ENCODE measurements at places on chromosomes 12 and 14. TPM values are rescaled to one million over a fixed set of nuclear protein-coding genes. Genes with fewer than 3 reads are reported as not detected.

DNA sequence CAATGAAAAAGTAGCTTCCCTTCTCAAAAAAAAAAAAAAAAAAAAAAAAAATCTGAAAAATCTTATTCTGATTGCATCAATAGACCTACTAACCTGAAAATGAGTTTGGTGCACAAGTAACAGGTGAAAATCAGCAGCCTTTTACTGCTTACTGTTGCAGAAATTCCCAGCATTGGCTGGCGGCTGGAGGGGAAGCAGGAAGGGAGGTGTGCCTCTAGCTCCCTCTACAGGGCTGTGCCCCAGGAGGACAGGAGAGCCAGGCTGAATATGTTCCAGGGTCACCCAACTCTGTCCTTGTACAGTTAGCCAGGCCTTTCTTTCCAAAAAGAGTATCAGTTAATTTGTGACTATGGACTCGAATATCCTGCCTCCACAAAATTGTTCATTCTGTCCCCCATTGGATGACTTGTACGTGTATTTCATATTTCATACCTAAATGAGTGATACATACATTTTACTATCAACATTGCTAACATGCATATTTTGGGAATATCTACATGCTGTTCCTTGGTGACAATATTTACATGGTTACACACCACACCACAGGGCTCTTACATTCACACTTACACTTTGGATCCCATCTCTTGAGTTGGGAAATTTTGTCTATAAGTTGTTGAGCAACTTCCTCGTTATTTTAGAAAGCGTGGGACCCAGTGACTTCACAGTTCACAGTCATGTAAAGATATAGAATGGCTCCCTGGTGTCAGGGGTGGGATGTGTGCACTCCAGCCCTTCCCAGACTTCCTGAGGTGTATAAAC, 124.8 kb downstream of the SAMD4A start:
- no peak overlapping the region for H3K27ac ChIP-seq
- no peak overlapping the region for H3K4me3 ChIP-seq
- no peak for DNase-seq
- H3K27me3 ChIP-seq = no peaks in the 10 kb centered on the region

DNA sequence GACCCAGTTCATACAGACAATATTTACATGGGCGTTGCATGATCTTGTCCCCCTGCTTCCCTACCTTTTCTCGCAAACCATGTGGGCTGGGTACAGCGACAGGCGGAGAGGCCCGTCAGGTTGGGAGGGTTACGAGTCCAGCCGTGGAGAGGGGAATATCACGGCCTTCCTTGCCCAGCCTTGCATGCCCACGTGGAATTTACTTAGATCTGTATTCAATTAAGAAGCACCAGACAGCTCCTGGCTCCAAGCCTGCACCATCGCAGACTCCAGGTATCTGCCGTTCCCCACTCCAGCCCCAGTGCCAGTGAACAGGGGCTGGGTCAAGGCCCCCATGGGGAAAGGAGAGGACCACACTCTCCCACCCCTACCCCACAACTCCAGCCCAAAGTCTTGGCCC, 29.8 kb downstream of the BCL11B start:
- no peak overlapping the region for H3K27ac ChIP-seq
- no peak overlapping the region for H3K4me3 ChIP-seq
- no peak for DNase-seq
- H3K4me1 ChIP-seq = no peaks in the 10 kb centered on the region
- no peaks in the 10 kb centered on the region for H3K36me3 ChIP-seq

GRCh38 chr12:122031342-122032216, 9.9 kb downstream of the BCL7A start:
- no peak overlapping the region for H3K4me3 ChIP-seq
- peaks cover 33% of the 10 kb centered on the region for H3K4me1 ChIP-seq
- no peak for DNase-seq
- H3K27ac ChIP-seq = no peak overlapping the region
- 0 out of 2 replicates have a peak, but pooled peaks cover 3% of the 10 kb centered on the region for H3K27me3 ChIP-seq
- H3K36me3 ChIP-seq = no peaks in the 10 kb centered on the region

GRCh38 chr12:121511916-121512315, 68.9 kb downstream of the KDM2B start:
- no peaks in the 10 kb centered on the region for H3K27me3 ChIP-seq
- DNase-seq = no peak
- H3K4me3 ChIP-seq = no peak overlapping the region
- H3K4me1 ChIP-seq = peaks cover 11% of the 10 kb centered on the region

- H3K4me1 ChIP-seq = no peaks in the 10 kb centered on the region
- no peak overlapping the region for H3K4me3 ChIP-seq
- DNase-seq = no peak
- H3K36me3 ChIP-seq = no peaks in the 10 kb centered on the region
- H3K27ac ChIP-seq = no peak overlapping the region
Measured at GRCh38 chr12:105956662-105957457, 181.9 kb downstream of the NUAK1 start.

DNA sequence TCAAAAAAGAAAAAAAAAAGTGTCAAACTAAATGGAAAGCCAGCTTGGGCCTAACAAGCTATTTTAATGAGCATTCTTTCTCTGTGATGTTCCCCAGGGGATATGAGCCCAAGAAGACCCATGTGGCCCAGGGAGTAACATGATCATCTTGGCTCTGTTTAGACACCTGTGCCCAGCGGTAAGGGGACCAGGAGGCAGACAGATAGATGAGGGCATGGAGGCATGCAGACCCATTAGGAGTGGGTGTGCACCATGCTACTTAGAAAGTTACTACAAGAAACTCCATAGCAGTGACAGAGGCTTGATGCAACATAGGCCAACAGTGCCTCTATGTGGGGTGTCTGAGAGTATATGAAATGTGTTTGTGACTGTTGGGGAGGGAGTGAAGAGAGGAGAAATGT, 3.1 kb upstream of the CREBL2 start:
- no peaks in the 10 kb centered on the region for H3K36me3 ChIP-seq
- no peaks in the 10 kb centered on the region for H3K27me3 ChIP-seq
- H3K4me1 ChIP-seq = peaks cover 23% of the 10 kb centered on the region
- H3K27ac ChIP-seq = no peak overlapping the region
- H3K4me3 ChIP-seq = no peak overlapping the region

DNA sequence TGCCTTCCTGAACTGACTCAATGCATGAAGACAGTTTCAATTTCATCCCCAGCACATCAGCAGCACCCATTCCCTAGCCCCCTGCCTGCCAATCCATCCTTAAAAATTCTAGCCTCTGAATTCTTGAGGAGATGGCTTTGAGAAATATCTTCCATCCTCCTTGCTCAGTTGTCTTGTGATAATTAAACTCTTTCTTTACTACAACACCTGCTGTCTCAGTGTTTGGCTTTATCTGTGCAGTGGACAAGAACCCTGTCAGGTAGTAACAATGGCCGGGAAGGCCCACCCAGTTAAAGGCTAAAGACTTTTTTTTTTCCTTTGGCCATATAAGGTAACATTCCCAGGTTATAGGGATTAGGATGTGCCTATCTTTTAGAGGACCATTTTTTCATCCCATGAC, 114.4 kb upstream of the NAP1L1 start:
- H3K27ac ChIP-seq = no peak overlapping the region
- H3K4me3 ChIP-seq = no peak overlapping the region
- H3K27me3 ChIP-seq = no peaks in the 10 kb centered on the region
- DNase-seq = no peak
- no peaks in the 10 kb centered on the region for H3K4me1 ChIP-seq

- peaks cover 7% of the 10 kb centered on the region for H3K4me1 ChIP-seq
- H3K36me3 ChIP-seq = no peaks in the 10 kb centered on the region
- no peak overlapping the region for H3K4me3 ChIP-seq
- DNase-seq = no peak
- no peak overlapping the region for H3K27ac ChIP-seq
Measured at GRCh38 chr12:24379861-24380521, 430.5 kb upstream of the SOX5 start.

GRCh38 chr14:83867566-83868225, 1662.2 kb upstream of the FLRT2 start:
- no peaks in the 10 kb centered on the region for H3K4me1 ChIP-seq
- no peaks in the 10 kb centered on the region for H3K27me3 ChIP-seq
- no peaks in the 10 kb centered on the region for H3K36me3 ChIP-seq
- no peak overlapping the region for H3K4me3 ChIP-seq
- H3K27ac ChIP-seq = no peak overlapping the region

GRCh38 chr12:100927826-100928225, 133.2 kb downstream of the ANO4 start:
- H3K27ac ChIP-seq = no peak overlapping the region
- no peaks in the 10 kb centered on the region for H3K27me3 ChIP-seq
- no peaks in the 10 kb centered on the region for H3K4me1 ChIP-seq
- no peak for DNase-seq
- no peak overlapping the region for H3K4me3 ChIP-seq

- no peak for DNase-seq
- no peaks in the 10 kb centered on the region for H3K27me3 ChIP-seq
- no peaks in the 10 kb centered on the region for H3K4me1 ChIP-seq
- H3K36me3 ChIP-seq = no peaks in the 10 kb centered on the region
Measured at GRCh38 chr12:46773586-46774321, 52.0 kb downstream of the SLC38A4 start.

DNA sequence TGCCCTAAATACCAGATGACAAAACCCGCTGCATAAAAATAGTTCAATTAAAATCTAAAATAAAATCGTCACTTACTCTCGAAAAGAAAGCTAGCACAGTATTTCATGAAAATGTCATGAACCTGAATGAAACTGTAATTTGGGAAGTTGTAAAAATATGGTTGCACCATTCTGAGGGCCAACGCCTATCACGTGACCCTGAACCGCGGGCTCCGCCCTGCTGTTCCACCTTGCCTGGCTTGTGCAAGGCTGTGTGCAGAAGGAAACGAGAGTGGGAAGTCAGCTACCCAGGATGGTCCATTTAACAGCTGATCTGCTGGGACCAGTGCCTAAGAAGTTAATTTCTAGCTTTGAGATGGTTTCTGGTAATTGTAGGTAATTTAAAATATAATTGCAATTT, 91.7 kb upstream of the BMP4 start:
- no peaks in the 10 kb centered on the region for H3K27me3 ChIP-seq
- no peak for DNase-seq
- no peaks in the 10 kb centered on the region for H3K4me1 ChIP-seq
- H3K27ac ChIP-seq = no peak overlapping the region

DNA sequence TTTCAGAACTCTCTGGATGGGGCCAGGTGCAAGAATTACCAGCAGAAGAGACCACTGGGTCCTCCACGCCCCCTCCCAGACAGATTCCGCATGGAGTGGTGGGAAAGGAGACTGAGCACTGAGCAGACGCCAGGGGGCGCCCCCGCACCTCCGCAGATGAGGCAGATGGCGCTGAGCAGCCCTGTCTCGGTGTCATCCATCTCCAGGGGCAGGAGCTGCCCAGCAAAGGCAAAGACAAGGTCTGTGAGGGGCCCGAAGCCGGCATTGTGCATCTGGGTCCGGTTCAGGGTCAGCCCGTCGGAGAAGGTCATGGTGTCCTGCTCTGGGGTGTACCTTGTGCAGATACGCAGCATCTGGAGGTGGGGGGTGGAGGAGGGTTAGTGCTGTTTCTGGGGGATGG, 6.3 kb upstream of the ITGB7 start:
- no peak overlapping the region for H3K27ac ChIP-seq
- peaks cover 26% of the 10 kb centered on the region for H3K36me3 ChIP-seq
- no peak overlapping the region for H3K4me3 ChIP-seq
- H3K27me3 ChIP-seq = no peaks in the 10 kb centered on the region
- DNase-seq = no peak
- peaks cover 27% of the 10 kb centered on the region for H3K4me1 ChIP-seq

DNA sequence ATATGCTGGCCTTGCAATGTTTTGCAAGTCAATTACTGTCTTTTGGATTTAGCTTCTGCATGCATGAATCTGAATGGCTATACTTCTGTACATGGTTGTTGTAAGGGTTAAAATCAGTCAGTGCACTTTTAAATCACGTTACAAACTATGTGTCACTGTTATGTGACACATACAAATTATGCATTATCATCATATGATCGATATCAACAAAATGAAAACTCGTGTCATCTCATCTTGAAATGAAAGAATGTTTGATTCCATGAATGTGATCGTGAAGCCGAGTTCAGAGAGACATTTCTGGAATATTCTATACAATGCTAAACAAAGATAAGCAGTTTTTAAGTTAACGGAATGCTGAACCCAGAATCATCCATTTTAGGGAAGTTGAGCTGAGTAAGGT, 116.5 kb downstream of the HMGA2 start:
- no peaks in the 10 kb centered on the region for H3K36me3 ChIP-seq
- H3K4me1 ChIP-seq = no peaks in the 10 kb centered on the region
- no peaks in the 10 kb centered on the region for H3K27me3 ChIP-seq
- DNase-seq = no peak
- no peak overlapping the region for H3K27ac ChIP-seq

GRCh38 chr12:79920421-79921238, 14.3 kb downstream of the PPP1R12A start:
- no peaks in the 10 kb centered on the region for H3K4me1 ChIP-seq
- no peak for DNase-seq
- no peaks in the 10 kb centered on the region for H3K36me3 ChIP-seq
- no peaks in the 10 kb centered on the region for H3K27me3 ChIP-seq
- H3K4me3 ChIP-seq = no peak overlapping the region

DNA sequence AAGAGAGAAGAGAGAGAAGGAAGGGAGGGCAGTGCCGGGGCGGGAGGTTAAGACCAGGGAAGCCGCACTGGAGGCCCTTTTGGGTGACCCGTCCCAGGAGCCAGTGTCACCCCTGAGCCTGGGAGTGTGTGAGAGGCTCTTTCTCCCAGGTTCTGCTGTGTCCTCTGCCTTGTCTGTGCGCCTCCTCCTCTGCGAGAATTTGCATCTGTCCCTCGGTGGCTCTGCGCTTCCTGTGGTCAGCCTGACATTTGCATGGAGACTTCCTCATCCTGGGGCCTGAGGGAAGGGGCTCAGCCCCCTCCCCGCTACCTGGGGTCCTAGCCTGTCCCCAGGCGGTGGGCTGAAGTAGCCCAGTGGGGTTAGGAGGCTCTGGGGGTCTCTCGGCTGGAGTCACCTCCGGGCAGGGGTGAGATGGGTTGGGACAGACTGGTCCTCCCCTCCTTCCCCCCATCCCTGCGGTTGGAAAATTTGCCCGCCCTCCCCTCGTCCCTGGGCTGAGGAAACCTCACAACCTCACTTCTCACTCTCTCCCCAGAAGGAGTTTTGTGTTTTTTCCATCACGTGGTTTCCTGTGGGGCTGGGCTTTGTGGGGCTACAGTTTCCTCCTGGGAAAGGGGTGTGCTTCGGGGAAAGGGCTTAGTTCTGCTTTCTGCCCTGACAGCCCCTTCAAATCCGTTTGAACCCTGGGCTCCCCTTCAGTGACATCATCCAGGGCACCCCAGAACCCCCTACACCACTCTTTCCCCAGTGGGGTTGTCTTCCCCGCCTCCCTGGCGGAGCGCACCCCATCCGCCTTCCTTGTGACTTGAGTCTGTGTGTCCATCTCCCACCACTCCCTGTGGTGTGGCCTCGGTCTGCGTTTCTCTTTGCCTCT, 2.5 kb downstream of the PTPN6 start:
- peaks cover 34% of the 10 kb centered on the region for H3K36me3 ChIP-seq
- H3K4me1 ChIP-seq = peaks cover 76% of the 10 kb centered on the region
- DNase-seq = peak; percentile 95
- H3K27ac ChIP-seq = peak overlapping the region; percentile 99
- peak overlapping the region; percentile 95 for H3K4me3 ChIP-seq

Gene PDE3A
- 2.2 TPM for total RNA-seq

Gene ASCL1
- 21.4 TPM for total RNA-seq

Gene SCNN1A
- 0.56 TPM for total RNA-seq

Gene PRKD1
- 0.56 TPM for total RNA-seq

Gene ATP2A2
- total RNA-seq = 133 TPM

Gene BMP4
- 0.46 TPM for total RNA-seq

Gene DYNLL1
- total RNA-seq = 249 TPM

Gene SERPINA12
- not detected for total RNA-seq

Measured in GM12878 (cell line).